ENCODE measurements at places on chromosomes 7 and 10. TPM values are rescaled to one million over a fixed set of nuclear protein-coding genes. Genes with fewer than 3 reads are reported as not detected.
A peak's percentile ranks its signal among the peaks of the same experiment; 100 is the strongest.

- no peak for DNase-seq
Measured at GRCh38 chr7:25314731-25315267, 86.5 kb upstream of the NPVF start.

DNA sequence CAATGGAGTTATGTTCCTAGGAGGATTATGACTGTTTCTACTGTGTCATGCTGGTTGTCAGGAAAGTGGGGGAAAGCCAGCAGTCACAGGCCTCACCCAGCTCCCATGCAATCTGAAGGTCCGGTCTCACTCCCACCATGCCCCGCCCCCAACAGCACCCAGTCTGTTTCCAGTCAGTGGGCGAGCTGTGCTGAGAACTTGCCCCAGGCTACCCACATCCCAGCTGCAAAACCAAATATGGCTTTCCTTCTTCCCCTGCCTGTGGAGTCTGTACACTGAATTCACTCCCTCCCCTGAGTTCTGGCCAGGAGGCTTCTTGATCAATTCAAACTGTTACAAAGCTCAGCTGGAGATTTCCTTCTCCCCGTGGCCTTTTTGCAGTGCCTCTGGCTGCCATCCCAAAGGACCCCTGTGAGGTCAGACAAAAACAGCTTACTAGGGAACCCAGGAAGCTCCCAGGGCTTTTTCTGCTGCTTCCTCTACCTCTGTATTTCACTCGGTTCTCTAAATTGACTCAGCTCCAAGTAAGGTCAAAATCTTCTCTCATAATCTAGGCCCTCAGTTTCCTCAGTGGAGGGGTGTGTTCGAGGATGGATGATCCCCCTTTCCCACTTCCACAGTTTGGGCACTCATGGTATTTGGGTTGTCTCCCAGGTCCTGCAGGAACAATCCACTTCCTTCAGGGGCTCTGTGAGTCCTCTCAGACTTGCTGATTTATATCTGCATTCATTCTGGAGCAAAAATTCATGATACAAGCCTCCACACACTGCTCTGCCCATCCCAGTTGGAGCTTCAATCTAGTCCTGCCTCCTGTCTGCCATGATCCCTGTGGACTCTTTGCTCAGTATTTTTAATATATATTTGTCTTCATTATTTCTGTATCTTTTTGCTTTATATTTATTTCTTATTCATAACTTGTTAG lies 205.5 kb downstream of the SEMA3D start:
- DNase-seq: no peak

DNA sequence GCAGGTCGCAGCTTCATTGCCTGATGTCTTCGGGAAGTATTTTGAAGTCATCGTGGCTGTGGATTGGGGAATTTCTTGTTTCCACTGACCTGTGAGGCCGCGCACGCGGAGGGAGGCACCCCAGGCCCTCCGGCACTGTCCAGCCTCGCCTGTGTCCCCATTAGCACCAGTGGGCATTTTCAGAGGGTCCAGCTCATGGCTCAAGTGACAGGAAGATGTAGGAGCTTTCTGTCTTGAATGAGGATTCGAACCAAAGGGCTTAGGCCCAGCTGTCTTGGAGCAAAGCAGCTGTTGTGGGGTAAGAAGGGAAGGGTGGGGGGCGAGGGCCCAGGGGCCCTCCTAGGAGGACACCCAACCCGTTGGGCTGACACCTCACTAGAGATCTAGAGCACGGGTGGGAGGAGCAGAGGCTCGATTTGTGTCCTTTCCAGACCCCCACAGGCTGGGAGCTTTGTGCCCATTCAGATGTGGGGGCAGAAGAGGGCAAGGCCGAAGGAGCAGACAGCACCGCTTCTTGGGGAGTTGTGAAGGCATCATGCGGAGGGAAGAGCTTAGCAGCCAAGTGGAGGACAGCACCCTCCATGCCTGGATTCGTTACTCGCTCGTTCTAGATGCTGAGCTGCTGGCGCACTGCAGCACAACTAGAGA lies 914 bp downstream of the ZNF37A start:
- no peak for DNase-seq

DNA sequence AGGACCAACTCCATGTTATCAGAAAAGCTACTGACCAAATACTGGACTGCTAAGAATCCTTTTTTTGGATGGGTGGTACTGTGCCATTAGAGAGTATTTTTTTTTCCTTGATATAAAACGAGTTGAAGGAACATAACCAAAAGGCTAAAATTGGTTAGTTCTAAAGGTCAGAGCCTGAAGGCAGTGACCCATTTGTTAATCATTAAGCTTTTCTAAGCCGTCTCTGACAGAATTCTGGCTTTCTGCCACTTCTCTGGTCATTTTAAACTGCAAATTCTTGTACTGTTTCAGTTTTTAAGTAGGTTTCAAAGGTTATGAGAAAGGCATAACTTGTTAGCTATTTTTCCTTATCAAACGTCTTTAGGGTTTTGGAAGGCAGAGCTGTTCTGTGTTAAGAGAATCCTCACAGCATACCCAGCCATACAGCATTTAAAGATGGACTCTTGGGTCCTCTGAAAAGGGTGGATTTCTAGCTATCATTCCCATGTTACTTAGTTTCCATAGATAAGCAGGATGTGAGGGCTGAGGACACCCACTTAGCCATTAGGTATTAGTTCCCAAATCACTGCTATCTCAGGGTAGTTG lies 196.8 kb downstream of the RNLS start:
- DNase-seq: peak; percentile 63

DNA sequence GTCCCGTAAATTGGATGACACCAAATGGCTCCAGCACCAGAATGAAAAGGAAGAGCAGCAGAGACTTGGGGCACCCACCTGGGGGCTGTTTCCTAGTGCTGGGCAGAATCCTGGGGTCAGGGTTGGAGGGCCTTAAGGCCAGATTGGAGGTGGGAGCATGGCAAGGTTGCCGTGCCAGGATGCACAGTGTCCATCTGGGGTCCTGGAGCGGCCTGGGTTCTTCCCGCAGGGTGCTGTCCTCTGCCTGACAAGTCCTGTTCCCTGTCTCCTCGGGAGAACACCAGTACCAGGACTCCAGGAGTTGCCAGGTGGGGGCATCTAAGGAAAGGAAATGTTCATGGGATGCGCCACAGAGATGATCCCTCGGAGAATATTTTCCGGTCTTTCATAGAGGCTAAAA lies 42.8 kb downstream of the MGMT start:
- no peak for DNase-seq

DNA sequence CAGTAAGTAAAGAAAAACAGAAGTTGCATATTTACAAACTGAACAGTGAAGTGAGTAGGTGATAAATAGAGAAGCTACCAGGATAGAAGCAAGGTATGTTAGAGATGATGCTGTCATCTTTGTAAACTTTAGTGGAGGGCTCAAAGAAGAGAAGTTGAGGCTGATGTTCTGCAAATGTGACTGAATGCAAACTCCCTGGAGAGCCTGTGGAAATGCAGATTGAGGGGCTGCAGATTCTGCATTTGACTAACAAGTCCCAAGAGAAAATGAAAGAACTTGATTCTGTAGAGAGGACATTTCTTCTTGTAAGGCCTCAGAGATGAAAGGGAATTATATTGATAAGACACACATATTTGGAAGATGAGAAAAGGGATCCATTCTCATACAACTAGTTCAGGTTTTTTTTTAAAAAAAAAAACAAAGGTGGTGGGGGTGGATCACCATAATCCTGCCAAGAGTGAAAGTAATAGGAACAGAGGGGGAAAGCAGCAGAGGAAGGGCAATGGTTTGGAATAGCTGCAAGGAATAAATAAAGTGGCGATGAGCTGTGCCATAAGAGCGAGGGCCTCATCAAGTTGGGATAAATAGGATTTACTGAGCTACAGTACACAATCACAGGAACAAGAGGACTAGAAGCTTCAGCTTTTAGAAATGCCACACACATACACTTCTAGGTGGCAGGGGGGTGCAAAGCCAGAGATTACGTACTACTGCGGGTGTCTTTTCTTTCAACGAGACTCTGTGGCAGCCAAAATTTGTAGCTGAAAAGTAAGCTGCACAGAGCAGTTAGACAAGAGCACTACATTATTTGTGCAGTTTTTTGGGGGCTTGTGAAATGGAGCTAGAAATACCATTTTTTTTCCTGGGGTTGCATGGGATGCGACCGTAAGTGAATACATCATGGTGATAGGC lies 778.5 kb downstream of the NRG3 start:
- no peak for DNase-seq

DNA sequence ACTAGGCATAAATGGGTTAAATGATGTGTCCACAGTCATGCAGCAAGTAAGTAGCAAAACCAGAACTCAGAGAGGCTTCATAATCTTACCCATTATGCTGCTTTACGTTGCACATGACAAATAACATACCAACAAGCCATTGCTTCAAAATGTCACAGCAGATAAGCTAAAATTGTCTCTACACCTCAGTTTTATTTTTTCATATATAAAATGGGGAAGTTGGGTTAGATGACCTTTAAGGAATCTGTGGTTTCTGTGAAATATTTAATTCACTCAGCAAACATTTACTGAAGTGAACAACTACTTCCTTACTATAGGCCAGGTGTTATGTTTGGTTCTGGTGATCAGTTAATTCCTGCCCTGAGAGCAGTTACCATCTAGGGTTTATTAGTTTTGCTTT lies 2.2 kb upstream of the ASCC1 start:
- no peak for DNase-seq

DNA sequence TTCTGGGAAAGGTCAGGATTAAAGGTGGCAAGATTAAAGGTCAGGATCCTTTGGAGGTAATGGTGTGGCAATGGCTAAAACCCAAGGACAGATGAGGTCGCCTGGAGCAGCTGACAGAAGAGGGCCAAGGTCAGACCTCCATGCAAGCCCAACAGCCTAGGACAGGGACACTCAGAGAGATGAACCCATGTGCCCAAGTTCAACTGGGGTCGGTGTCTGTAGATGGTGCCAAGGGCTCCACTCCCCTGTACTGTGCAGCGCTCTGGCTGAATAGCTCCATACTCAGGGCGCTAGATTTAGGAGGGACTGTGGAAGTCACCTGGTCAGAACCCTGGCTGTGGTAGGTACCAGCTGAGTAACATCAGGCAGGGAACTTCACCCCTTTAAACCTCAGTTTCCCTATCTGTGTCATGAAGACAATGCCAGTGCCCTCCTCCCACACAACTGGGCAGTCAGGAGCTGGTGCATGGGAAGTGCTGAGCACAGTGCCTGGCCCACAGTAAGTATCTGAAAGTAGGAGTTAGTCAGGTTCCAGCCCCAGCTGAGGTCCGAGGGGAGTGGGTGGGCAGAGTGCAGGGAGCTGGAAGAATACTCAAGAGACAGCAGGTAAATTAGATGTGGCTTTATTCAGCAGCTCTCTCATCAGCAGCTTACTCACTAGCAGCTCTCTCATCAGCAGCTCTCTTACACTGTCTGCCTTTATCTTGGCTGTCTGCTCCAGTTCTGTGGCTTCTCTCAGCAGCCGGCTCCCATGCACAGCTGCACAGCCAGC lies 327.1 kb downstream of the GLRX3 start:
- no peak for DNase-seq

DNA sequence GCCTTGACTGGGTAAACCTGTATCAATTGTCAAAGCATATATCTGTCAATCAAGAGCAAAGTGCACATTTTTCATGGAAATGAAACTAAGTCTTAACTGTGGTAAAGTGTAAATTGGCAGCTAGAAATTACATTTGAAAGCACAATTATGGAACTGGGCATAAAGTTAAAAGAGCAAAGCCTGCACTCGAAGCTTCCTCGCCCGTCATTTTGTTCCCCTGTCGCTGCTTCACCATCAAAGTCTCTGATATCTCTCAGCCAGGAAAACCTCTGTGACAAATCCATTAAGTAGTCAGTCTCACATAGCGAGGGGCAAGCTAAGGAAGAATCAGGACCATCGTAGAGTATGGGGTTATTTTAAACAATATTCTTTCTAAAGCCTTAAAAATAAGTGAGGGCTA lies 27.9 kb downstream of the PON1 start:
- DNase-seq: no peak

GRCh38 chr10:6123532-6123931 lies 34.7 kb downstream of the RBM17 start:
- DNase-seq: no peak

UPK3B gene
- total RNA-seq: 24.1 TPM

HABP2 gene
- total RNA-seq: not detected

ARHGAP12 gene
- 40.5 TPM for total RNA-seq

ST7 gene
- 11.2 TPM for total RNA-seq

GJC3 gene
- total RNA-seq: not detected

PRSS37 gene
- not detected for total RNA-seq

All from G401 (cell line).